ENCODE measurements at places on chromosomes 4 and X.

GRCh38 chr4:138428611-138429010 is 186.5 kb upstream of the SLC7A11 start:
- DNase-seq: no peak

DNA sequence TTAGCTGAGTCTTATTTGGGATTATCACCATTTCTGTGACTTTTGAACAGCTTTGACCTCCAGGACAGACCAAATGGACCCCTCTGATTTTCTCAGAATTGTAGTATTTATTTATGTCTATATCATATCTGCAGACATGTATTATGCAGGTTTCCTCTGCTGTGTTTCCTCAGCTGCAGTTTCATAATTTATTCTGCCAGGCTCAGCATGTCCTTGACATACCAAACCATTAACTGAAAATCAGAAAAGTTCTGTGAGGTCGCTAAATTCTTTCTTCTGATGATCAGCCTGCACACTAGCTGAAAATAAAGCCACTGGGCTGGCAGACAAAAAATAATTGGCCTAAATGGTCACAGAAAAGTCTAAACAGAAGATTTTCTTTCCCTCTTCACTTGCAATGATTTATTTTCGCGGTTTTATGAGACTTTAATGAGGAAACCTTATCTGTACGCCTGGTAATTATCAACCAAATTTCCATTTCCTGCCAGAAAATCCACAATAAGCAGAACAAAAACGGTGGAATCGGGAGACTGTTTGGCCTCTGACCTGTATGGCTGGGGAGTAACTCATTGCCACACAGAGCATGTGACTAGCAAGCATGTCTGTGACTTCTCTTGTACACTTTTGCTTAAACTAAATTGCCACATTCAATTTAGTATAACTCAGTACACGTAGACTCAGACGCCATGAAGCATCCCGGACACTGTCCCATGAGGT is 150.9 kb downstream of the ENPP6 start:
- DNase-seq: no peak

GRCh38 chr4:63777601-63778000 is 631.6 kb downstream of the TECRL start:
- DNase-seq: no peak

DNA sequence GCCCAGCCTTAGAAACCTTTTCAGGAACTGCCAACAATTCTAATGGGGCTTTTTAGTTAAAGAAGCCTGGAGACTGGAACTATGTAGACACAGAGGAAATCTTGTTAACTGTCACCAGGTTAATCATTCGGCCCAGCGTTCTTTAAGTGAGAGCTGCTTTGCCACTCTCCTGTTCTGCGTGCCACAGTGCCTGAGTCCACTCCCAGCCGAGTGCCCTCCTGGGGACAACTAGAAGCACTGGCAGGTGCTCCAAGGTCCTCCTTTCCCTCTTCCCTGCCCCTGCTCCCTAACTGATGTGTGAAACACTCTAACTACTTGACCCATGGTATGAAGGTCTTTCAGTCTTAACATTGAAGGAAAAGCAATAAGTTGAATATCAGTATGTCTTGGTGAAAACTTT is 151.2 kb upstream of the TLL1 start:
- DNase-seq: no peak

DNA sequence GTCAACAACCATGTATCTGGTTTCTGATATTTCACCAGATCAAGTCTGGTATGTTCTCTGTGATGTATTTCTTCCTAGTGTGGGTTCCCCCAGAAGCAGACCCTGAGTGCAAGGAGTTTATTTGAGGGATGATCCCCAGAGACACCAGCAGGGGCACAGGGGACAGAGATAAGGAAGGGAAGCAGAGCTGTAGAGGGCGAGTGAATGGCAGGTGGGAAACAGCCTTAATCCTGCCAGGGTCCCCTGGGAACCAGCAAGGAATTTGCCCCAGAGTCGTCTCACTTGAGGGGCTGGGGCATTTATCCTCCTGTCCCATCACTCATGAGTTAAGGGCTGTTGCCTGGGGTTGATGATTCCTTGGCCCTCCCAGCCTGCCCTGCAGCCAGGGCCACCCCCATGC is 206.4 kb upstream of the BCOR start:
- DNase-seq: no peak

All from activated naive CD4-positive, alpha-beta T cell (primary cell).